Tibial artery (tissue), 4 donors: ENCODE measurements at places on chromosomes 4 and X.

DNA sequence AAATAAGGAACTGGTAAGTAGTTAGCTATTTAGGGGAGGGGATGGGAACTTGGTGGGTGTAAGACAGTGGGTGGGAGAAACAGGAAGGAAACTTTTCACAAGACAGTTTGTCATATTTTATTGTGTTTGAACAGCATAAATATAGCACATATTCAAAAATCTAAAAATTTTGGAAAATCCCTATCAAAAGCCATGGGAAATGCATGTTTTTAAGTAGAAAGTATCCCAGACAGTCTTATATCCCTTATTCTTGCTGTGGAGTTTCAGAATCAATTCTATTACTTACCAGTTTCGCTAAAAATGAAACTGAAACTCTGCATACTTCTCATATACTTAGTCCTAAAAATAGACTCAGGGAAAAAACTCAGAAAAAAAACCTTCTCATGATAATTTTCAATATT is 22.3 kb upstream of the RASGEF1B start:
- no peak for DNase-seq

GRCh38 chrX:115413246-115413878 is 123.8 kb downstream of the LUZP4 start:
- no peak for DNase-seq

GRCh38 chr4:101835121-101835904 is 44.8 kb downstream of the BANK1 start:
- DNase-seq: no peak

GRCh38 chr4:172802032-172802431 is 366.6 kb upstream of the GALNT7 start:
- no peak for DNase-seq

DNA sequence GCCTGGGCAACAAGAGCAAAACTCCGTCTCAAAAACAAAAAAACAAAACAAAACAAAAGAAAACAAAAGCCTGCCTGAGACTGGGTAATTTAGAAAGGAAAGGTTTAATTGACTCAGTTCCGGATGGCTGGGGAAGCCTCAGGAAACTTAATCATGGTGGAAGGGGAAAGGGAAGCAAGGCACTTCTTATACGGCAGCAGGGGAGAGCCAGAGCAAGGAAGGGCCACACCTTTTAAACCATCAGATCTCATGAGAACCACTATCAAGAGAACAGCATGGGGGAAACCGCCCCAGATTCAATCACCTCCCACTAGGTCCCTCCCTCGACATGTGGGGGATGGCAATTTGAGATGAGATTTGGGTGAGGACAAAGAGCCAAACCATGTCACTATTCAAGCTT is 122.2 kb downstream of the UBE2K start:
- no peak for DNase-seq

DNA sequence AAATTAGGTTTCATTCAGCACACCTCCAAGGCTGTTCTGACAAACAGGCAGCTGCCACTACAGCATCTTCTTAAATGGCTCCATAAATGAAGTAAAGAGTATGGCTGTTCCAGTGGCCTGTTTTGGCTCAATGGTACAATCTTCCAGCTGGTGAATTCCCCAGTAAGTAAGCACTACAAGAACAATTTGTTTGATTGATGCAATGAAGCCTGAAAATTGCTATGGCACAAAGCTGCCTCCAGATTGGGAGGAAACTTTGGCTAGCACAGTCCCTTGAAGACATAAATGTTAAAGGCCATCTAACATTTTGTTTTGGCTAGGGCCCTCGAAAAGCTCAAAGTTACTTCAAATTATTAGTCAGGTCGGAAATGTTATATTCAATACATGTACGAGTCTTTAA is 47.5 kb downstream of the FGF13 start:
- DNase-seq: no peak

GRCh38 chr4:37066159-37066558 is 178.4 kb upstream of the NWD2 start:
- DNase-seq: no peak

DNA sequence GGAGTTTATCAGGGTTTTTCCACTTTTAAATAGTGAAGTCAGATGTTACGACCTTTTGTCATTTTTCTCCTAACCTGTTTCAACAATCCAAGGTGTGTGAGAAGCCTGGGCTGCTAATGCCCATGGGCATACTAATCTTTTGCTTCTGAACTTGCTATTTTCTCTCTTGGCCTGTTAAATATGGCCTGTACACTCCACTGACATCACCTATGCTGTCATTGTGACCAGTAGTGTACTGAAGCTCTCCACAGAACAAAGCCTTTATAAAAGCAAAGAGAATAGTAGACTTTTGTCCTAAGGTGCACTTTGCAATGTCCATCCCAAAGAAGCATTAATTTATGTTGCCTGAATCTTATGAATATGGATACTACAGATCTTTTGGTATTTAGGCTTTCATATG is 1490.5 kb downstream of the STIM2 start:
- DNase-seq: no peak

DNA sequence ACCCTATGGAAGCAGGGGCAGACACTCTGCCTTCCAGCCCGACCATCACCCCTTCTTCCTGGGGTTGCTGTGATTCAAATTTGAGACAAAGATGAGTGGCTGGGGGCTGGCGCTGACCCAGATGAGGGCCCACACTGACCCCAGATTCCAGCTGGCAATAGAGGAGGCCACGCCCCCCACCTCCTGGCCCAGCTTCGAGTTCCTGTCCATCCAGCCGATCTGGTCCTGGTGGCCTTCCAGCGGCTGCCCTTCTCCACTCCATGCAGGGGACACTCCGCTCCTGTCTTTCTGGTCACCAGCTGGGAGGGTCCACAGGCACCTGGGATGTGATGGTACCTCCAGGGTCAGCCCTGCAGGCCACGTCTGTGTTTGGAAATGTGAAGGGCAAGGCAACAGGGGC is 98.5 kb upstream of the PSAPL1 start:
- DNase-seq: no peak

- DNase-seq: no peak
Measured at GRCh38 chr4:187268940-187269339, 545.3 kb upstream of the FAT1 start.

DNA sequence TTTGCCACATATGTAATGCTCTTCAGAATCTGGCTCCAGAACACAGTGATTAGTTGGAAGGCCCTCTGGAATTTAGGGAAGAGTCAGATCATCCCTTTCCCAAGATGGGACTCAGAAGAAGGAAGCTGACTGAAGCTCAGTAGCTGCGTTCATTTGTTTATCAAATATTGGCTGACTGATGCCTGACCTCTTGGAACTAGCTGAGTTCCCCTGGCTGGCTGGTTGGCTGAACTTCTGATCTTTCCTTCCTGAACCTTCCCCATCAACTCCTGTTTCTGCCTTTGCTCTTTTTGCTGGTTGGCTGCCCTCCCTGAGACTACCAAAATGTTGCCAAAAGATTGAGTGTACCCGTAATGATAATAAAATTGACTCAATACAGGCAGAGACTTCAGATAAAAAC is 866.5 kb upstream of the INTU start:
- DNase-seq: no peak

DNA sequence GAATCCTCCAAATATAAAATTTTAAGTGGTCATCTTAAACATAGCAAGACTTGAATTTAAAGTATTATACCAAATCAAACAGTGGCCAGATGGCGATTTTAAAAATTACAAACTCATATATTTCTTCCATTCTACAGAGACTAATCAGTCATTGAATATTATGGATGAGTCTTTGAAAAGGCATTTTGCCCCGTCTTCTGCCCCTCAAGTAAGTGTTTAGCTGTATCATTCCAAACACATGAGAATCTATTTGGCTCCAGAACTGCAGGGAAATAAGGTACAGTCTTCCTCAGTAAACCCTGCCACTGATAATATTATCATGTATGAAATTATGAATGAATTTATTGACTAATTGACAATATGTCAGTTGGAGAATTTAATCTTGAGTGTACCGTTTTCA is 191.0 kb downstream of the SLC7A11 start:
- no peak for DNase-seq

DNA sequence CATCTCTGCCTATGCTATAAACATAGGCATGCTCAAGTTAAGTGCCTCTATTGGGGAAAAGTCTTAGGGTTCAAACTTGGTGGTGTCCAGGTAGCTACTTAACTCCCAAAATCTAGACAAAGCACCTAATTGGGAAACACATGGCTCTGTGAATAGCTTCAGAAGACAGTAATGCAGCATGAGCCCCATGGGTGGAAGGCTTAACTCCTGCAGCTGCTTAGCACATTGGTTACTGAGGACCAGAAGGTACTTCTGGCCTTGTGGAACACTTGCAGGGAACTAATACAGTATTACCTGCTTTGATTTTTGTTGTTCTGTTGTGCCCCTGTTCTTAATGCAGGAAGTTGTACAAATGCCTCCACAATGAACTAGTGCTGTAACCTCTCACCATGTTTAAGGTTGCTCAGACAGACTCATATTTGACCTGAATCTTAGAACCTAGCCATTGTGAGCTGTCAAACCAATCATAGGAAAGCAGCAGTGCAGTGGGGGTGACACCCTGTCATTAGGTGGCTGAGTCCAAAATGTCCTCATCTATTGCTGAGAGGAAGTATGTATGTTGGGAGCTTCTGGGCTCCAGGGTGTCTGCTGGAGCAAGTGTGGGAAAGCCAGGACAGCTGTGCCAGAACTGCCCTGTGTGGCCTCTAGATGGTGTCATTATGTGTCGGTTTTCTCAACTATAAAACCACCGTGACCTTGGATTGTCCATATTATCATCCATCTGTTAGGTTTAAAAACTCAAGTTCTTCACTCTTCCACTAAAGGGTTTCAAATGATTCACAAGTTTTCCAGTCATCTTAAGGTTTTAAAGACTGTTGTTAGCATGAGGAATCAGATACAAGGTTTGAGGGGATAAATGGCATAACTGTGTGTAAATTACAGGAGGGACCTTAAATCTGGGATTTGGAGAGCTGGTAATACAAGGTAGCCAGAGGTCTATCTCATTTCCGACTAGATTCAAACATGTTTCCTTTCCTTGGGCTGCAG is 69.9 kb upstream of the WDR1 start:
- DNase-seq: no peak

DNA sequence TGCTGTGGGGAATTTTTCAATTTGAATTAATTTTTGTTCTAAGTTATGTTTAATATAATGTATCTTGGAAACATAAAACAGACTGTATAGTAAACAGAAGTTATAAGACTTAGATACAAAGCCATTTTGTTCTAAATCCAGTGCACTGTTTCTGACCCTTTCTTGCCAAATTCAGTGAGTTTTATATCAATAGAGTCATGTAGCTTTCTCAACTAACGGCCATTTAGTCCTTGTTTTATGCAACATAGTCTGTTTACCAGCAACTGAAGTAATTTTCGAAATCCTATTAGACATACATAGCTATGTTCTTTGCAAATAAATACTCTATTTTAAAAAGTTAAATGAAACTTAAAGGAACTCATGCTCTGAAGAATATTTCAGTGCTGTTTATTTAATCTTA is 242.8 kb downstream of the ADGRL3 start:
- DNase-seq: no peak

GRCh38 chr4:25792200-25792791 is 70.5 kb downstream of the SEL1L3 start:
- DNase-seq: no peak

GRCh38 chr4:31411565-31411964 is 691.4 kb downstream of the PCDH7 start:
- DNase-seq: no peak

GRCh38 chrX:70908541-70908940 is at the start of gene TEX11:
TSS of gene TEX11 (minus strand) at chrX:70908711. CDS start at chrX:70907789, 922 bp downstream.
- DNase-seq: no peak

GRCh38 chr4:167606551-167606950 is 372.3 kb upstream of the SPOCK3 start:
- DNase-seq: no peak

DNA sequence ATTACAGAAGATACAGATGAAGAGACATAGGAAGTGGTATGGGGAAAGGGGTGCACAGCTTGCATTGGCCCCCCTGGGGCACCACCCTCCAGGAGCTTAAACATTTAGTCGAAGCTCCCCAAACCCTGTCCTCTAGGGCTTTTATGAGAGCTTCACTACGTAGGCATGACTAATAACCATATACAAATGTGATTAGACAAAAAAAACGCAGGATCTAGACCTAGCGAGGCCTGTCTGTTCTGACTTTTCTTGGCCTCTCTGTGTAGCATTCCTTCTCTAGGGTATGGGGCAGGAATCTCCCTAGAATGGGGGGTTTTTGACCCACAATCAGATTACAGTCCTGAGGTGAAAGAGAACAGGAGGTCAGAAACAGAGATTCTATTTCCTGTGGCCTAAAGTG is 293.7 kb upstream of the GALNTL6 start:
- no peak for DNase-seq

GRCh38 chr4:900721-901120 is 31.4 kb downstream of the GAK start:
- no peak for DNase-seq

GRCh38 chrX:48458711-48459110 is 11.3 kb downstream of the SLC38A5 start:
- DNase-seq: no peak

DNA sequence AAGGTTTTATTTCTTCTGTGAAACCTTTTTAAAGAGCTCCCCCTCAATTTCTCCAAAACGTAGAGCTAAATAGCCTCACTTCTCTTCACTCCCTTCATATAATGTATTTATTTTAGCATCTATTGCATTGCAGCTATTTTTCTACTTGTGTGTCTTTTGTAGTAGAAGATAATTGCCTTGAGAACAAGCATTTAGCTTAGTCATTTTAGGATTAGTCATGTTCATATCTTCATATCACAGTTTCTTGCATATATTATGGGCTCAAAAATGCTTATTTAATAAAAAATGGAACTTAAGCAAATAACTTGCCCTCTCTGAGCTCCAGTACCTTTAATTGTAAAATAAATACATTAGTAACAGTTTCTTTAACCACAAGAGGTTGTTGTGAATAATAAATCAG is 72.1 kb upstream of the SPANXC start:
- DNase-seq: no peak

DNA sequence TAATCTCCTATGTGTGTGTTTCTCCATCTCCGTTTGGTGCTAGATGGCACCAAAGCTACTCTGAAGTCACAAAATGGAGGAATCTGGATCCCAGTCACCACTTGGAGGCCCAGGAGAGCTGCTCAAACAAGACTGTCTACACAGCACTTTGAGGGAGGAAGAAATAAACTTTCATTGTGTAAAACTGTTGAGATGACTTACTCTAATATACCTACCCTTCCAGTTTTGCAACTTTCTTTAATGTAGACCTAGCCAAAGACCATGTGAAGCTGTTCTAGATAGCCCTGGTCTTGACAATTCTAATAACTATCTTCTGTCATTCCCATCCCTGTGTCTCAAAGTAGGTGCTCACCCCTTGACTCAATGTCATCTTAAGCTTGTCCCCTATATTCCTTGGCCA is 52.8 kb upstream of the TAB3 start:
- no peak for DNase-seq

GRCh38 chr4:138647433-138647832 is 368.1 kb upstream of the NOCT start:
- DNase-seq: no peak

- no peak for DNase-seq
Measured at GRCh38 chr4:165364452-165365080, 14.2 kb upstream of the CPE start.

DNA sequence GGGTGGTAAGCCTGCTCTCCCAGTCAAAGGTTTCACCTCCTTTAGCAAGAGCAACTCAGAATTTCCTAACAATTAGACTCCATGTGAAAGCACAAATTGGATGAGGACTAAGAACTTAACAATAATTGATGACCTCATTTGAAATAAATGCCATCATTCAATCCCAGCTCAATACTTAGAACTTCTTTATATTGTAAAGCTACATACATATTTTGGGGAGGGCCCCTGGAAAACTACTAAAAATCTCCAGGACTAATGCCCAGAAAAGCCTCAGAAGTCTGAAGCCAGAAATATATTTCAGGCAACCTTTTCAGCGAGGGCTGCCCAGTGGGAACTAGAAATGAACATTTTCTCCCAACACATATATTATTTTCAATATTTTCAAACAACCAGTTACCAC is 38.1 kb downstream of the AMOT start:
- DNase-seq: no peak
